ENCODE measurements at places on chromosomes 2 and 18. TPM values are rescaled to one million over a fixed set of nuclear protein-coding genes. Genes with fewer than 3 reads are reported as not detected.

DNER gene
- 1.0 TPM for total RNA-seq

ARHGAP15 gene
- not detected for total RNA-seq

GALR1 gene
- not detected for total RNA-seq

SPDYA gene
- total RNA-seq: 0.68 TPM

PROC gene
- total RNA-seq: 0.64 TPM
